Spinal cord (tissue), 10 donors: ENCODE measurements at places on chromosomes 16 and 17.
A peak's percentile ranks its signal among the peaks of the same experiment; 100 is the strongest.

GRCh38 chr16:72960101-72960500, 87.8 kb downstream of the ZFHX3 start:
- DNase-seq: no peak
- peaks cover 3% of the 10 kb centered on the region for H3K27me3 ChIP-seq
- peaks cover 31% of the 10 kb centered on the region for H3K36me3 ChIP-seq
- H3K27ac ChIP-seq: no peak overlapping the region
- peaks cover 19% of the 10 kb centered on the region for H3K4me1 ChIP-seq

DNA sequence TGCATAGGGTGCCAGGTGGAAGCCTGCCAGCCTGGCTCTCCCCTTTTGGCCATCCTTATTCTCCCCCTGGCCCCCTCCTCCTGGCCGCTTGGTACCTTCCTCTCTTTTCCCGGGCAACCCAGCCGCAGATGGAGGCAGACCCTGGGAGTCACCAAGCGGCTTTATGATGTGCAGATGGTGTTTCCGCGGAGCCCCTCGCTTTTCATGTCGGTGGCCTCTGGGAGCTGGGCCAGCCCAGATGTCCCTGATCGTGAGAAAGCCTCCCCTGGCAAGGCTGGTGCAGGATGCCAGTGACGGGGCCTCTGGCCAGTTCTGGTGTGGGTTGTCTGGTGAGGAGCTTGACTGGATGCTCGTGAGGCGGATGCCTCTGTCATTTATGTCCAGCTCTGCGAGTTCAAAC, 18.0 kb upstream of the BRD7 start:
- H3K4me1 ChIP-seq: peaks cover 43% of the 10 kb centered on the region
- peak; percentile 73 for DNase-seq
- H3K4me3 ChIP-seq: no peak overlapping the region
- peak overlapping the region; percentile 10 for H3K27ac ChIP-seq

DNA sequence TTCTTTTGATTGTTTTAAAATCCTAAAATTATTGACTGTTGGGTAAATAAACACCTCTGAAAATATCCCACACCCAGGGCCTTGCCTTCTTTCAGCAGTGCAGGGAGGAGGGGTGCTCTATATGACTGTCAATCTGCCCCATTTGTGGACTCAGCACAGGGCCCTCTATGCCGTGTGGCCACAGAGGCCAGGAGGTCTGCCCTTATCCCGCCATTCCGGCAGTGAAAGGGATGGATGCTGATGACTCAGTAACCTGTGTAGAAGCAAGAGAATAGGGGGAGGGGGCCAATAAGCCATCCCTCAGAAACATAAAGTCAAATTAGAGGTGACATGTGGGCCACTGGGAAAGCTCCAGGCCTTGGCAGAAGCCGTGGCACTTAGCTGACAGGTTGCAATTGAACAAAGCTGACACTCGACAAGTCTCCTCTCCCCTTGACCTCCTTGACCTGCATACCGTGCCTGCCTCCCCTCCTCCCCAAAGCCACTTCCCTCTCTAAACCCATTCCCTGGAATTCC, 281.4 kb upstream of the DYNLRB2 start:
- H3K27me3 ChIP-seq: no peaks in the 10 kb centered on the region
- no peaks in the 10 kb centered on the region for H3K36me3 ChIP-seq
- no peak for DNase-seq
- no peak overlapping the region for H3K4me3 ChIP-seq
- no peaks in the 10 kb centered on the region for H3K4me1 ChIP-seq

DNA sequence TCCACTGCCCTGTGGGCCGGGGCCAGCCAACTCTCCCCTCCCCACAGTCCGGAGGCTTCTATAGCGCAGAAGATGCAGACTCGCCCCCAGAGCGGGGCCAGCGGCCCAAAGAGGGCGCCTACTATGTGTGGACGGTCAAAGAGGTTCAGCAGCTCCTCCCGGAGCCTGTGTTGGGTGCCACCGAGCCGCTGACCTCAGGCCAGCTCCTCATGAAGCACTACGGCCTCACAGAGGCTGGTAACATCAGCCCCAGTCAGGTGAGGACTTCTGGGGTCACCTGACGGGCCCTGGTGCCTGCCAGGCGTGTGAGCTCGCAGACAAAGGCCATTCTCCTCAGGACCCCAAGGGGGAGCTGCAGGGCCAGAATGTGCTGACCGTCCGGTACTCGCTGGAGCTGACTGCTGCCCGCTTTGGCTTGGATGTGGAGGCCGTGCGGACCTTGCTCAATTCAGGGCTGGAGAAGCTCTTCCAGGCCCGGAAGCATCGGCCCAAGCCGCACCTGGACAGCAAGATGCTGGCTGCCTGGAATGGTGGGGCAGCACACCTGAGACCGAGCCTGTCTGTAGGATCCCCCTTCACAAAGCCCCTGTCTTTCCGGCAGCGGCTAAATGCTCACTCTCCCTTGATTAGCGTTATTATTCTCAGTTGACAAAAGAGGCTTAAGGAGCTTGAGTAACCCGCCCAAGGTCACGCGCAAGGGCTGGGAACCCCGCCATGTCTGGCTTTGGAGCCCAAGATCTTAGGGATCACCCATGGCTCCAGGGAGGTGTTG, 3.9 kb downstream of the SPATA20 start:
- H3K4me3 ChIP-seq: no peak overlapping the region
- no peak for DNase-seq
- H3K27ac ChIP-seq: no peak overlapping the region
- H3K27me3 ChIP-seq: no peaks in the 10 kb centered on the region
- H3K36me3 ChIP-seq: peaks cover 54% of the 10 kb centered on the region
- peaks cover 50% of the 10 kb centered on the region for H3K4me1 ChIP-seq

DNA sequence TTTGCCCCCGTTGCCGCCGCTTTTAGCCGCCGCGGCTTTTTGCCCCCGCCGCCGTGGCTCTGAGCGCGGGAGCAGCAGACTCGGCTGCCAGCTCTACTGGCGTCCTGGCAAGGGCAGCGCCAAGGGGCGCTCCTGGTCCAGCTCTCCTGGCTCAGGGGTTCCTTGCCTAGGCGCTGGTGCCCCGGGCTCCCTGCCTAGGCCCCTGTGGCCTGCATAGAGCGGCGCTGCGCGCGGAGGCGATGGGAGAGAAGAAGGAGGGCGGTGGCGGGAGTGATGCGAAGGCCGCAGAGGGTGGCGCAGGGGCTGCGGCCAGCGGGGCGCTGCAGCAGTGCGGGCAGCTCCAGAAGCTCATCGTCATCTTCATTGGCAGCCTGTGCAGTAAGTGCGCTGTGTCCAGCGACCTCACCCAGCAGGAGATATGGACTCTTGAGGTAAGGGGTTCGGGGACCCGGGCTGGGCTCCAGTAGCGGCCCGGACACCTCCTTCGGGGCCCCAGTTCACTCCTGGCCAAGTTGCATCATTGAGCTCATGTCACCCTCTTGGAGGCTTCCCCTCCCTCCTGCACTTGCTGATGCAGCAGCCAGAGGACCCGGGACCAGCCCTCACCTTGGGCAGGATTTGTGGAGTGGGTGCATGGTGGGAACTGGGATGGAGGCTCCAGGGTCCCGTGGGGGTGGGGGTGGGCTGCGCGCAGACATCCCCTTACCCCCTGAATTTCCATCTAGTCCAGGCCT, 1344.4 kb downstream of the TP53TG3F start:
- H3K36me3 ChIP-seq: no peaks in the 10 kb centered on the region
- H3K27ac ChIP-seq: no peak overlapping the region
- DNase-seq: no peak
- no peaks in the 10 kb centered on the region for H3K4me1 ChIP-seq
- H3K4me3 ChIP-seq: no peak overlapping the region

GRCh38 chr17:81434072-81434471, 38.8 kb downstream of the BAHCC1 start:
- peaks cover 90% of the 10 kb centered on the region for H3K4me1 ChIP-seq
- peaks cover 79% of the 10 kb centered on the region for H3K36me3 ChIP-seq
- no peaks in the 10 kb centered on the region for H3K27me3 ChIP-seq
- DNase-seq: no peak

GRCh38 chr17:81477173-81477572, 35.4 kb downstream of the ACTG1 start:
- peaks cover 42% of the 10 kb centered on the region for H3K4me1 ChIP-seq
- DNase-seq: no peak
- peaks cover 5% of the 10 kb centered on the region for H3K27me3 ChIP-seq
- no peaks in the 10 kb centered on the region for H3K36me3 ChIP-seq

DNA sequence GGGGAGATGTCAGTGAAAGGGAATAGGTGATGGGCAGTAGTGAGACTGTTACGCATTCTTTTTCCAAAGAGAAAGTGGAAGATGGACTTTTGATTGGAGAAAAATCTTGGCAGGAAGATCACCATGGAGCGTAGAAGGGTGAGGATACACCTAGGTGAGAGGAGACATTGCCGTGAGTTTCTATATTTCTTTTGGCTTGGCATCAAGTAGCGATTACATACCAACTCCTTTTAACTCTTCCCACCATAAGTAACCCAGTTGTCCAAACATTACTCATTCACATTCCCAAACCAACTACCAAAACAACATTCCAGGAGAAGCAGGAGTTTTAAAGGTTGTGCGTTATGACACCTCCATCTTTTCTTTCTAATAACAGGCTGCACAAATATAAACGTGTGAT, 10.7 kb upstream of the KRT28 start:
- no peak for DNase-seq
- H3K36me3 ChIP-seq: no peaks in the 10 kb centered on the region
- H3K27me3 ChIP-seq: peaks cover 22% of the 10 kb centered on the region
- no peak overlapping the region for H3K27ac ChIP-seq

DNA sequence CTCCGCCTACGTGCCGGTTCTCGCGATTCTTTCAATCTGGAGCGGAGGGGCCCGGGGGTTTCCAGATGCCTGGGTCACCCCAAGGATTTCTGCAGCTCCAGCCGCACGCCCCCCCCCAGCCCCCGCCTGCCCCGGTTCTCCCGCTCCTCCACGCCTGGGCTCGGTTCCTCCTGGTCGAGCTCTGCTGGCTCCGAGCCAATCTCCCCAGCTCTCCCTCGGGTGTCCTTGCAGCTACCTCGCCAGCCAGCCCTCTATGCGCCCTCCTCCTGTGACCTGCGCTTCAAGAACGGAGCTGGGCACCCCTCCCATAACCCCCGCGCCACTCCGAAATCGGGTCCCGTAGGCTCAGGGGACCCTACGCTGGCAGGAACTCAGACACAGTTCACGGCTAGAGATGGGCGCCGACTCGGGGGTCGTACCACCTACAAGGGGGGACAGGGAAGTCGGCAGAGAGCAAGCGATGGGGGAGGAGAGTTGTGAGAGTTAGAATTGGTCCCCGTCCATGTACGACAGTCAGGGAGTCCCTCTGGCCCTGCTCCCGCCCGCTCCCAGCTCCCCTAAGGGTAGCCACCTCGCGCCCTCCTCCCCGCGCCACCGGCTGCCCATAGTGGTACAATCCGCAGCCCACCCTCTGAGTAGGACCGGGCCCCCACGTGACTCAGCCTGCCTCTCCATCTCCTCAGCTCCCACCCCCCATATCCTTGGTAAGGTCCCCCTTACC, 961 bp downstream of the FGF11 start:
- peaks cover 67% of the 10 kb centered on the region for H3K4me1 ChIP-seq
- peaks cover 9% of the 10 kb centered on the region for H3K36me3 ChIP-seq
- peak overlapping the region; percentile 77 for H3K4me3 ChIP-seq
- peak overlapping the region; percentile 86 for H3K27ac ChIP-seq
- peak; percentile 95 for DNase-seq
- H3K27me3 ChIP-seq: peaks cover 34% of the 10 kb centered on the region

- H3K36me3 ChIP-seq: no peaks in the 10 kb centered on the region
- no peak overlapping the region for H3K27ac ChIP-seq
- no peak overlapping the region for H3K4me3 ChIP-seq
- H3K4me1 ChIP-seq: no peaks in the 10 kb centered on the region
- DNase-seq: no peak
- no peaks in the 10 kb centered on the region for H3K27me3 ChIP-seq
These were observed 44.4 kb upstream of the ANKFN1 start for GRCh38 chr17:56108811-56109284.

DNA sequence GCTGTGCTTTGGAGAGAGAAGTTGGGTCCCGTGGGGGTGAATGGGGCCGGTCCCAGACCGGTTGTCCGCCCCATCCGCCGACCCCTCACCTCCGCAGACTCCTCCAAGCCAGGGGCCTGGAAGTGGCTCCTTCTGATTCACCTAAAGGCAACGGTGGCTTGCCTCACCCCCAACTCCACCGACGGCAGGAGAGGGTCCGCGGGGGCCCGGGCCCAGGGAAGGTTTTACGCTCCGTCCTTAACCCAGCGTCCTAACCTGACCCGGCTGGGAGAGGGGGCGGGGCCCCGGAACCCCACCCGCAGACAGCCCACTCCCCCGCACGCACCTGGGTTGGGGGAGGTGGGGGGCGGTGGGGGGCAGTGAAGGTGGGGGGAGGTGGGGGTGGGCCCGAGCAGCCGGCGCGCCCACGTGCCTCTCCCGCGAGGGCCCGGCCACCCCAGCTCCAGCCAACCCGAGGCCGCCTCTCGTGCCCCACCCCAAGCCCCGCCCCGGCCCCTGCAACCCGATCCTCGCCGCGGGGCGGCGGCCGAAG, 12.7 kb upstream of the CD300A start:
- no peaks in the 10 kb centered on the region for H3K27me3 ChIP-seq
- no peak for DNase-seq
- H3K4me1 ChIP-seq: peaks cover 52% of the 10 kb centered on the region
- H3K27ac ChIP-seq: no peak overlapping the region
- peak overlapping the region; percentile 43 for H3K4me3 ChIP-seq
- H3K36me3 ChIP-seq: peaks cover 5% of the 10 kb centered on the region

GRCh38 chr16:10494343-10495030, 85.9 kb downstream of the EMP2 start:
- H3K4me3 ChIP-seq: no peak overlapping the region
- no peak overlapping the region for H3K27ac ChIP-seq
- no peak for DNase-seq
- no peaks in the 10 kb centered on the region for H3K27me3 ChIP-seq
- no peaks in the 10 kb centered on the region for H3K36me3 ChIP-seq

DNA sequence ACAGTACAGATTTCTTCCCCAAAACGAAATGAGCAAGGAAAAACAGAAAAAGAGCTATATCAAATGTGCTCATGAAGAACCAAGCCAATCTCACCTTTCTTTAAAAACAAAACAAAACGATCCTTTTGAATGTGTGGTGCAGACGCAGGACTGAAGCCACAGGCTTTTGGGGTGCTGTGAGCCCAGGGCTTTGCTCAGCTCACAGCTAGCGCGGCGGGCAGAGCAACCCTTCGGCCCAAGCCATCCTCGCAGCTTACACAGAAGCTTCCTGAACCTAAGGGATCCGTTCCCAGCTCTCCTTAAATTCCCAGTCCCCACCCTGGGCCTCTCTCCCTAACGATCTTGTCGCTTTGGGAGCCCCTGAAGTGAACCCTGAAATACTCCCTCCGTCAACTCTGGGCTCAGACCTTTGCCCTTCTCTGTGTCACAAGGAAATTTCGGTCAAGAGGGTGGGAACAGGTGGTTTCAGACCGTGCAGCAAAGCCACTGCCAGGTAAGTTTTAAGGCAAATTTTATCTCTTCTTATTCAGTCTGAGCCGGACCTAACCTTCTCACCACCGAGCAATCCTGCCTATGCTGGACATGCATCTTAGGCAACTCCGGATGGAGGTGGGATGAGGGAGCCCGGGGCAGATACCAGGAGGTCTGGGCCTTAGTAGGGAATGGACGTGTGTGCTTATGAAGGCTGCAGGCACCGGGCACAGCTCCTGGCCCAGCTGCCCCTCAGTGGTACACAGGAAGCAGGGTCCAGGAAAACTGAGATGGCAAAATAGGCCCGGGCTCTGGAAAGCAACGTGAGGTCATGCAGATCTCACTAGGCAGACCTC, 52.0 kb downstream of the COTL1 start:
- H3K27me3 ChIP-seq: no peaks in the 10 kb centered on the region
- peaks cover 17% of the 10 kb centered on the region for H3K4me1 ChIP-seq
- H3K36me3 ChIP-seq: peaks cover 41% of the 10 kb centered on the region
- no peak overlapping the region for H3K27ac ChIP-seq
- DNase-seq: no peak
